ENCODE measurements at places on chromosomes 11 and 22.

- no peak for DNase-seq
- H3K4me3 ChIP-seq: no peak overlapping the region
- H3K27ac ChIP-seq: no peak overlapping the region
- H3K4me1 ChIP-seq: no peaks in the 10 kb centered on the region
These were observed 31.3 kb downstream of the CEP57 start for GRCh38 chr11:95821640-95822039.

GRCh38 chr11:123040111-123040432, 21.9 kb downstream of the HSPA8 start:
- no peak overlapping the region for H3K27ac ChIP-seq
- DNase-seq: no peak
- H3K4me3 ChIP-seq: no peak overlapping the region
- no peaks in the 10 kb centered on the region for H3K27me3 ChIP-seq
- no peaks in the 10 kb centered on the region for H3K36me3 ChIP-seq

- no peak for DNase-seq
- H3K4me3 ChIP-seq: no peak overlapping the region
- no peak overlapping the region for H3K27ac ChIP-seq
These were observed 69.7 kb upstream of the MYOD1 start for GRCh38 chr11:17649696-17650095.

GRCh38 chr11:14411818-14412217, 52.8 kb upstream of the RRAS2 start:
- peaks cover 29% of the 10 kb centered on the region for H3K4me1 ChIP-seq
- H3K4me3 ChIP-seq: no peak overlapping the region
- H3K36me3 ChIP-seq: no peaks in the 10 kb centered on the region
- no peaks in the 10 kb centered on the region for H3K27me3 ChIP-seq
- H3K27ac ChIP-seq: no peak overlapping the region
- DNase-seq: no peak
